ENCODE measurements at places on chromosomes 6 and 20.

DNA sequence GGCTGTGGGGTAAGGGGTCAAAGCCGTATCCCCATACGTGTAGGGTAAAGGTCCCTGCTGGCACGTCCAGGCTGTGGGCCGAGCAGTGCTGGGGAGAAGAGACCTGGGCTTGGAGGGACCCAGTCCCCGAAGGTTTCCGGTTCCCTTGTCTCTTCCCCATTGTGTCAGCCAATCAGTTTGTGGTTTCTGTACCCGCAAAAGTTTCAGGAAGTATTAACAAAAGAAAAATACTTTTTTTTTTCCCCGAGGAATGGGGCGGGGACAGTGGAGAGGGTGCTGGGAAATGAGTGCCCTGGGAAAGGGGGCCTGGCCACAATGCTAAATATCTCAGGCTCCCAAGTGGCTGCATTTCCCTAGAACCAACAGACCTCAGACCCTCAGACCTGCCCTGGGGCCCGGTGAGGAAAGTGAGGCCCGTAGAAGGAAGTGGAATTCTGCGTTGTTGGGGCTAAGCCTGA, 15.2 kb upstream of the AMD1 start:
- no peaks in the 10 kb centered on the region for H3K27me3 ChIP-seq
- H3K36me3 ChIP-seq = no peaks in the 10 kb centered on the region
- H3K4me1 ChIP-seq = peaks cover 18% of the 10 kb centered on the region
- DNase-seq = peak; percentile 65
- H3K4me3 ChIP-seq = peak overlapping the region; percentile 51
- peak overlapping the region; percentile 82 for H3K27ac ChIP-seq

- no peak overlapping the region for H3K4me3 ChIP-seq
- peaks cover 29% of the 10 kb centered on the region for H3K36me3 ChIP-seq
- DNase-seq = no peak
- no peaks in the 10 kb centered on the region for H3K27me3 ChIP-seq
- no peak overlapping the region for H3K27ac ChIP-seq
- H3K4me1 ChIP-seq = peaks cover 19% of the 10 kb centered on the region
Observed at GRCh38 chr6:33286946-33287914, 1.8 kb downstream of the WDR46 start.

GRCh38 chr6:113530769-113531168, 326.4 kb upstream of the MARCKS start:
- no peak for DNase-seq
- no peak overlapping the region for H3K4me3 ChIP-seq
- H3K4me1 ChIP-seq = no peaks in the 10 kb centered on the region
- no peak overlapping the region for H3K27ac ChIP-seq
- H3K36me3 ChIP-seq = no peaks in the 10 kb centered on the region

- H3K36me3 ChIP-seq = no peaks in the 10 kb centered on the region
- no peak for DNase-seq
- no peaks in the 10 kb centered on the region for H3K27me3 ChIP-seq
- H3K4me1 ChIP-seq = no peaks in the 10 kb centered on the region
- no peak overlapping the region for H3K27ac ChIP-seq
- no peak overlapping the region for H3K4me3 ChIP-seq
Observed at GRCh38 chr6:80472271-80472670, 365.8 kb downstream of the BCKDHB start.

GRCh38 chr6:79668381-79668780, 37.3 kb downstream of the SH3BGRL2 start:
- DNase-seq = no peak
- H3K27me3 ChIP-seq = no peaks in the 10 kb centered on the region
- no peak overlapping the region for H3K27ac ChIP-seq
- H3K4me3 ChIP-seq = no peak overlapping the region
- H3K36me3 ChIP-seq = no peaks in the 10 kb centered on the region

DNA sequence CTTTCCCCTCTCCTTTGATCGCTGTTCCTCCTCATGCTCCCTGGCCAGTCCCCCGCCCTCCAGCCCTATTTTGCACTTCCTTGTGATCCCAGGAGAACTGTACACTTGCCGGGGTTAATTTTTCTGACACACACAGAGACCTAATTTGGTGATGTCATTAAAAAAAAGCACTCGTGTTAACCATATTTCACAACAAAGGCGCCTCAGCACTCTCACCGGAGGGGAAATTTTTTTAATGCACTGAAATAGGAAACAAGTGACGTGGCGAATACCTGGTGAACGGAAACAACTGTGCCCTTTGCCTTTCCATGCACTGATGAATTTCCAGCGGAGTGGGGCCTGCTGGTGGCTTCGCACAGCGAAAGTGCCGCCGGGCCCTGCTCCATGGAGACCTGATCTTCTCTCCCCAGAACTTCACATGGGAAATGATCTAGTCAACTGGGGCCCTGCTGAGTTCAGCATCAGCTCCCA, 53.9 kb upstream of the TAGAP start:
- no peak overlapping the region for H3K4me3 ChIP-seq
- H3K27ac ChIP-seq = peak overlapping the region; percentile 14
- no peaks in the 10 kb centered on the region for H3K27me3 ChIP-seq
- peaks cover 29% of the 10 kb centered on the region for H3K4me1 ChIP-seq

- no peaks in the 10 kb centered on the region for H3K36me3 ChIP-seq
- no peaks in the 10 kb centered on the region for H3K4me1 ChIP-seq
- peak; percentile 9 for DNase-seq
- no peak overlapping the region for H3K27ac ChIP-seq
Observed at GRCh38 chr6:125114248-125114858, 39.2 kb upstream of the TPD52L1 start.

GRCh38 chr6:52138284-52138683, 47.9 kb upstream of the IL17A start:
- H3K27me3 ChIP-seq = no peaks in the 10 kb centered on the region
- no peak for DNase-seq
- H3K27ac ChIP-seq = no peak overlapping the region
- no peak overlapping the region for H3K4me3 ChIP-seq
- no peaks in the 10 kb centered on the region for H3K4me1 ChIP-seq

- no peak overlapping the region for H3K4me3 ChIP-seq
- no peaks in the 10 kb centered on the region for H3K36me3 ChIP-seq
- H3K27ac ChIP-seq = no peak overlapping the region
Observed at GRCh38 chr6:37201726-37202125, 31.8 kb downstream of the PIM1 start.

- peak; percentile 81 for DNase-seq
- peaks cover 21% of the 10 kb centered on the region for H3K36me3 ChIP-seq
- H3K27ac ChIP-seq = peak overlapping the region; percentile 35
- H3K4me3 ChIP-seq = peak overlapping the region; percentile 20
Observed at GRCh38 chr6:158703837-158704822, 54.3 kb downstream of the SYTL3 start.

GRCh38 chr6:1426416-1426815, 37.0 kb downstream of the FOXF2 start:
- no peaks in the 10 kb centered on the region for H3K27me3 ChIP-seq
- H3K4me3 ChIP-seq = no peak overlapping the region
- no peaks in the 10 kb centered on the region for H3K36me3 ChIP-seq
- DNase-seq = no peak
- no peak overlapping the region for H3K27ac ChIP-seq

- no peaks in the 10 kb centered on the region for H3K27me3 ChIP-seq
- H3K36me3 ChIP-seq = no peaks in the 10 kb centered on the region
- H3K27ac ChIP-seq = peak overlapping the region; percentile 48
- H3K4me1 ChIP-seq = peaks cover 33% of the 10 kb centered on the region
Observed at GRCh38 chr6:108968325-108969316, 120.4 kb downstream of the ARMC2 start.

DNA sequence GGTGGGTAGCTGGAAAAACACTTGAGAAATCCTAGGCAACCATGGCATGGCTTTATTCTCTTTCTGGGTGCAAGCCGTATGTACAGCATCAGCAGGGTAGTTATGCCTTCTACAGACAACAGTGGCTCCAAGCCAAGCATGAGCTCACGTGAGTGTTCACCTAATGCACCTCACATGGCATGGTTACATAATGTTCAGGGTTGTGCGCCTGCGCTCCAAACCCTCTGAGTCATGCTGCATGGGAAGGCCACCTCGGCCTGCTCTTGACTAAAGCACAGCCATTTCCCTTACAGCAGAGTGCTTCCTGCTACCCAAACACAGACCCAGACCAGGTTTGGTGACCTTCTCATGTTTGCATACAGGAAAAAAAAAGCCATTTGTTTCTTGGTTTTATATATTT, 96.2 kb downstream of the VIP start:
- H3K4me3 ChIP-seq = no peak overlapping the region
- no peaks in the 10 kb centered on the region for H3K4me1 ChIP-seq
- DNase-seq = no peak
- no peaks in the 10 kb centered on the region for H3K36me3 ChIP-seq
- no peaks in the 10 kb centered on the region for H3K27me3 ChIP-seq

- no peaks in the 10 kb centered on the region for H3K4me1 ChIP-seq
- H3K4me3 ChIP-seq = no peak overlapping the region
- H3K27me3 ChIP-seq = no peaks in the 10 kb centered on the region
- no peak for DNase-seq
- no peak overlapping the region for H3K27ac ChIP-seq
Observed at GRCh38 chr20:13526551-13526950, 112.2 kb downstream of the TASP1 start.

DNA sequence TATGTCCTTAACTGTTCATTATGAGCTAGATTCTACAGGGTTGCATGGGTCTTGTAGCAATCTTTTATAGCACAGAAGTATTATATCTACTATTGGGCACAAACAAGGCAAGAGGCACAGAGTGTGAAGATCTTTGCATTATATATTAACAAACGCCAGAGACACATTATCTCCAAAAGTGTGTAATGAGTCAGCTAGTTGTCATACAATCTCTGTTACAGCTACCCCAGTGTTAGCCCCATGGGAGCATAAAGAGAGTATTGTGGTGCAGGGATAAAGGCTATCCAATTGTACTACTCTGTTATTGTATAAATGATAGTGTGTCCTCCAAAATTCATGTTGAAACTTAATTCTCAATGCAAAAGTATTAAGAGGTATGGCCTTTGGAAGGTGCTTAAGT, 148.4 kb upstream of the RIMS1 start:
- no peak for DNase-seq
- H3K4me1 ChIP-seq = no peaks in the 10 kb centered on the region
- H3K27me3 ChIP-seq = no peaks in the 10 kb centered on the region
- H3K36me3 ChIP-seq = no peaks in the 10 kb centered on the region
- H3K27ac ChIP-seq = no peak overlapping the region
- H3K4me3 ChIP-seq = no peak overlapping the region

DNA sequence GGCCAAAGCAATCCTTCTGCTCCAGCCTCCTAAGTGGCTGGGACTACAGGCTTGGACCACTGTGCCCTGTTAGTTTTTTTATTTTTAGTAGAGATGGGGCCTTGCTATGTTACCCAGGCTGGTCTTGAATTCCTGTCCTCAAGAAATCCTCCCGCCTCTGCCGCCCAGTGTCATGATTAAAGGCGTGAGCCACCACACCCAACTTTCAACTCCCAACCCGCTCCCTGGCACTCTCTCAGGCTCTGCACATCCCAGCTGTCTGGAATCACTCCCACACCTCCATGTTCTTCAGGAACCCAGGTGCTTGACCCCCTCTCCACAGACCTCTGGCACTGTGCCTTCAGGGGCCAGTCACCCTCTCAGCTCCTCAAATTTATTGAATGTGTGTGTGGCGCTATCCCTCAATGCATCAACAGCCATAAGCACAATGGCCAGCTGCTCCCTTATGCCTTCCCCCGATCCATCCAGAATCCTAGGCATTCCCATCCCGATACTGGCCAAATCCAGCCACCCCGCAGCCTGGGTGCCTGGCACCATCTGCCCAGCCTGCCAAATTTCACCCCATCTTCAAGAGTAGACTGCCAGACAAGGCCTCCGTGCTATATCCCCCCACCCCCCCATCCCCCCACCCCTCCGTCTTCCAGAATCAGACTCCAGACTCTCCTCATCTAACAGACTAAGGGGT, 647 bp upstream of the POU5F1 start:
- H3K4me1 ChIP-seq = no peaks in the 10 kb centered on the region
- no peak for DNase-seq

DNA sequence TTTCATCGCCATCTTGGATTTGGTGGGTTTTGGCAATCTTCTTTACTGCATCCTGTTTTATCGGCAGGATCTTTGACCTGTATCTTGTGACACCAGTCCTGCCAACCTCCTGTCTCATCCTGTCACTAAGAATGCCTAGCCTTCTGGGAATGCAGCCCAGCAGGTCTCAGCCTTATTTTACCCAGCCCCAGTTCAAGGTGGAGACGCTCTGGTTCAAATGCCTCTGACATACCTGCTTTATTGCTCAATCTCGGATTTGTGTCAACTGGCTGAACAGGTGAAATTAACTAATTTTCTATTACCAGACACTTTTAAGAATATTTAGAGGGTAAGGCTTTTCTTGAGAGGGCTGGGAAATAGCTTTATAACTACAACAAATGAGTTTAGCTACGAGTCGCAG, 102.5 kb downstream of the SASH1 start:
- H3K27ac ChIP-seq = no peak overlapping the region
- H3K36me3 ChIP-seq = no peaks in the 10 kb centered on the region
- H3K4me1 ChIP-seq = peaks cover 6% of the 10 kb centered on the region
- H3K4me3 ChIP-seq = no peak overlapping the region

- no peaks in the 10 kb centered on the region for H3K27me3 ChIP-seq
- DNase-seq = no peak
- H3K4me1 ChIP-seq = no peaks in the 10 kb centered on the region
- no peaks in the 10 kb centered on the region for H3K36me3 ChIP-seq
- H3K4me3 ChIP-seq = no peak overlapping the region
Observed at GRCh38 chr20:16129411-16129810, 443.8 kb downstream of the KIF16B start.

DNA sequence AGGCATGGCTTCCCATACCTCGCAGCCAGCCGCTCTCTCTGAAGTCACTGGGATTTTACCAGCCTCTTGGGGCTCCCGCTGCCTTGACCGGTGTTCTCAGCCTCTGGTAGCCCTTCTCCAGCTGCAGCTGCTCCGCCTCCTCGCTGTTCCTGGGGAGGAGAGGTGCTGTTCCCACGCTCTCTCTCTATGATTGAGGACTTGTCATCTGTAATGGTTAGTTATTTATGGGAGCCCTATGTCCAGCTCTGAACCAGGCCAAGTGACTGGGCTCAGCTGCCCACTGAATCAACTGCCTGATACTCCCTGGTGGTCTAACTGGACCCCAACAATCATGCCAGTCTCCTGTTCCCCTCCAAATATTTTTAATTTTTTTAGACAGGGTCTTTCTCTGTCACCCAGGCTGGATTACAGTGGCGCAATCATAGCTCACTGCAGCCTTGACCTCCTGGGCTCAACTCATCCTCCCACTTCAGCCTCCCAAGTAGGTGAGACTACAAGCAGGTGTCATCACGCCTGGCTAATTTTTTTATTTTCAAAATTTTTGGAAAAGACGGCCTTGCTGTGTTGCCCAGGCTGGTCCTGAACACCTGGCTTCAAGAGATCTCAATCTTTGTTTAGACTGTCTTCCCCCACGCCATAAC, 4.8 kb upstream of the SLC4A11 start:
- no peak overlapping the region for H3K4me3 ChIP-seq
- H3K27me3 ChIP-seq = peaks cover 20% of the 10 kb centered on the region
- no peak for DNase-seq
- no peaks in the 10 kb centered on the region for H3K36me3 ChIP-seq

Measured in CD14-positive monocyte (primary cell).